Right atrium auricular region (tissue), 2 donors: ENCODE measurements at places on chromosomes 2 and 18. TPM values are rescaled to one million over a fixed set of nuclear protein-coding genes. Genes with fewer than 3 reads are reported as not detected.

- DNase-seq = no peak
These were observed 27.0 kb downstream of the RNF149 start for GRCh38 chr2:101281482-101281881.

DNA sequence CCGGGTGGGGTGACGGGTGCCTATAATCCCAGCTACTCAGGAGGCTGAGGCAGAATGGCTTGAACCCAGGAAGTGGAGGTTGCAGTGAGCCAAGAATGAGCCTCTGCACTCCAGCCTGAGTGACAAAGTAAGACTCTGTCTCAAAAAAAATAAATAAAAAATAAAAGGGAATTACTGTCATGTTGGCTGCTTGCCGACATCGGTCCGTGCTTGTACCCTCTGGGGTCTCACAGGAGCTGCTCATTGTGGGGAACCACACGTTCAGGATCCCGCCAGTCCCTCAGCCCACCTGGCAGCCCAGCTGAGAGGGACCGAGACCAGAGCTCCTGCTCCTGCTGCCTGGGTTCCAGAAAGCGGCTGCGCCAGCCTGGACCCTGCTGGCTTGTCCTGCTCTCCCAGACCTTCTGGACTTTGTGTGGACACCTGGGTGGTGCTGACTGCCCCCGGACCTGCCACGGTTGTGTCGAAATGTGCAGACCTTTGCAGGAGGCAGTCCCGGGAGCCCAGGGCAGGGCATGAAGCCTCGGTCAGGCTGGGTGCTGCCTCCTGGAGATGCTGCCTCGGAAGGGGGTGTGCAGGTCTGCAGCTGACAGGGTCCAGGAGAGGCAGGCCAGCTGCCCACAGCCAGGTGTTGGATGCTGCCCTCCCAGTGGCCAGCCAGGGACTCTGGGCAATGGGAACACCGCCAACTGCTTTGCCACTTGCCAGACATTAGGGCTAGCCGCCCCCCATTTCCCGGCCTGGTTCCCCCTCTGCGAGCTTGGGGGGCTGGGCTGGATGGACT lies 16.4 kb downstream of the KLF11 start:
- DNase-seq = no peak

PTPN4 gene
- total RNA-seq = 44.1 TPM

GRCh38 chr2:130823886-130824491 lies 12.7 kb upstream of the ARHGEF4 start:
- DNase-seq = no peak

DNA sequence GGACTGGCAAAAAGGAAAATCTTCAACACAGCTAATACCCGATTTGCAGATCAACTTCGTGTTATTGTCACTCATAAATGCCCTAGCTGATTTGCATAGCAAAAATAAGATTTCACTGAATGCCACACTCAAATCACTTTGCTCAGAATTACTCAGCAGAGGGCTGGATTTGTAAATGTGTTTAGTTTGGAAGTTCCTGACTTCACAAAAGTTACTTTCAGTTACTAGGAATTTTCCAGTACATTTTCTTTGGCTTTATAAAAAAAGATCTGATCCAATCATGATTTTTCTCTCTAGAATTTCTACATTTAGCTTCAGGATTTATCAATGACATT lies 433.3 kb upstream of the ID2 start:
- no peak for DNase-seq

GRCh38 chr2:217106650-217107014 lies 246.8 kb upstream of the TNP1 start:
- DNase-seq = no peak

- DNase-seq = no peak
These were observed 175.4 kb upstream of the NETO1 start for GRCh38 chr18:73043211-73043610.

GRCh38 chr2:96148410-96149217 lies 3.4 kb upstream of the DUSP2 start:
- DNase-seq = peak; percentile 76

DSC2 gene
- total RNA-seq = 19.3 TPM

GRCh38 chr18:55444536-55444935 lies 143.5 kb downstream of the TCF4 start:
- DNase-seq = no peak

DNA sequence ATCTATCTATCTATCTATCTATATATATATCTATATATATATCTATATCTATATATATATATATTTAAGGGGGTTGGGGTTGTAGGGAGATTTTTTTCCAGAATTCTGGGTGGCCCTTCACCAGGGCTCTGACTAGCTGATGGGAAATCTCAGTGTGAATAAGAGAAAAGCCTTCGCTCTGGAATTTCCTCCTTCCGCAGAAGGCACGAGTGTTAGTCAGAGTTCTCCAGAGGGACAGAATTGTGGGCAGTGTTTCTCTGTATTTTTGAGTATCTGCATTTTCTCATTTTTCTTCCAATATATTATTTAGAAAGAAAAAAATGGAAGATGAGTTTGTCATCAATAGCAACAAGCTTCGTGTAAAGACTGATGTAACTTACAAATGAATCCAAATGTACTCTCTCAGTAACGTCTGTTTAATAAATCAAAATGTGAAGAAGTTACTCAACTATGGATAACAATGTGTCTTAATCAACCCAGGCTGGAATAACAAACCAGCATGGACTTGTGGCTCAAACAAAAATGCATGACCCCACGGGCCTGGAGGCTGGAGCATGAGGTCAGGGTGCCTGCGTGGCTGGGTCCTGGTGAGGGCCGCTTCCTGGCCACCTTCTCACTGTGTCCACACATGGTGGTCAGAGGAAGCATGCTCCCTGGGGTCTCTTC lies 10.6 kb upstream of the SNTG2 start:
- no peak for DNase-seq

PARD6G gene
- total RNA-seq = 1.9 TPM

DNA sequence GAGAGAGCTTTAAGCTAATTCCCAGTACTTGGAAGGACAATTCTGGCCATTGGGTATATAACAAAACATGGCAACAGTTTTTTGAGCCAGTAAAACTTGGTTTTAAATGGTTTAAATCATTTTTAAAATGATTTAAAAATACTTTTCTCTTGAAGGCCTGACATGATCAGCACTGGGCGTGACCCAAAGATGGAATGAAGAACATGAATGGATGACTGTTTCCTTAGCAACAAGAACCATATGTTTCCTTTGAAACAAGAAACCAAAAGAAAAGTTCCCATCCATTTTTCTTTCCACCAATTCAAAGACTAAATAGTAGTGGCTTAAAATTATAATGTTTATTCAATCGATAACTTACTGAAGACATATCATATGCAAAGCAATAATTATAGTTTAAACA lies 348.3 kb upstream of the FIGN start:
- no peak for DNase-seq

DNA sequence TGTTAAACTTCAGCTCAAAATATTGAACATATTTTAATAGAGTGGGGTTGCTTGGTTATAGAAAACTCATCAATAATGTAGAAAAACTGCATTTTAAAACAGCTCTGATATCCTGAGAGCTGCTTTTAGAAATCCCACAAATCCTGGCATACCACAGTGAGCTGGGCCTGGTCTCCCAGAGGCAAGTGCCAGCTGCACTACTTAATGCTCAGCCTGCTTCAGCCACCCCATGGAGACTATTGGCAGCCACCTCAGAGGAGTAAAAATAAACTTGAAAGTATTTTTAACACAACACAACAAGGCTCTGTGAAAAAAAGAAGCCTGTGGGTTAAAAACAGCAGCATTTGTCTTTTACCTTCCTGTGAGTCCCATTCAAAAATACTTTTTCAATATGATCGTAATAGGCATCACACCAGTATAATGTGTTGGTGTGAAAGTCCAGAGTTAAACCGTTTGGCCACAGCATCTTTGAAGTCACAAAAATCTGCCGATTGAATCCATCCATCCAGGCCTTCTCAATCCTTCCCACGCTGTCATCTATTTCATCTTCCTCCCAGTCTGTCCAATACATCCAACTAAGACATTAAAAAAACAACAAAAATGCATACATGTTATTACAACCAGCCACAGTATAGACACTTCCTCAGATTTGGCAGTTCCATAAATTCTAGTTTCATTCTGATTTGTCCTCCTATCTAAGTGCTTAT lies 1115.3 kb downstream of the LRP1B start:
- no peak for DNase-seq

COL4A3 gene
- 2.7 TPM for total RNA-seq

- no peak for DNase-seq
These were observed 70.8 kb downstream of the QPCT start for GRCh38 chr2:37415128-37415820.

- no peak for DNase-seq
These were observed 79.7 kb upstream of the RPRM start for GRCh38 chr2:153558247-153558646.

DNA sequence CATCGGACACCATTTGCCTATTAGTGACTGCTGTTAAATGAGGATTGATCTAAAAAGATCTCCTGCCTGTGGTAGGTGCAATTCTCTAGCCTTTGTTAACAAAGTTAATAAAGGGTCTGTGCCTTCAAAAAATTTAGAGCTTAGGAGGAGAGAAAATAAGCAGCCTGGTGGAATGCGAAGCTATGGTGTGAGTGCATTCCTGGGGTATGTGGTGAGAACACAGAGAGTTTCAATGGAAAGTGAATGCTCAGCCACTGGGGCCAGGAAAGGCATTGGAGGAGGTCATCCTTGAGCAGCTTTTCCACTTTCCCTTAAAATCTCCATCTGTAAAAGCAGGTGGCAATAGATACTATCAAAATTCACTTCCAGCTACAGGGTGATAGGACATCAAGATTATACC lies 331.2 kb upstream of the LRATD1 start:
- DNase-seq = no peak

DNER gene
- 17.6 TPM for total RNA-seq

GRCh38 chr2:102975996-102976975 lies 214.5 kb downstream of the TMEM182 start:
- no peak for DNase-seq

SCYGR4 gene
- not detected for total RNA-seq

DNA sequence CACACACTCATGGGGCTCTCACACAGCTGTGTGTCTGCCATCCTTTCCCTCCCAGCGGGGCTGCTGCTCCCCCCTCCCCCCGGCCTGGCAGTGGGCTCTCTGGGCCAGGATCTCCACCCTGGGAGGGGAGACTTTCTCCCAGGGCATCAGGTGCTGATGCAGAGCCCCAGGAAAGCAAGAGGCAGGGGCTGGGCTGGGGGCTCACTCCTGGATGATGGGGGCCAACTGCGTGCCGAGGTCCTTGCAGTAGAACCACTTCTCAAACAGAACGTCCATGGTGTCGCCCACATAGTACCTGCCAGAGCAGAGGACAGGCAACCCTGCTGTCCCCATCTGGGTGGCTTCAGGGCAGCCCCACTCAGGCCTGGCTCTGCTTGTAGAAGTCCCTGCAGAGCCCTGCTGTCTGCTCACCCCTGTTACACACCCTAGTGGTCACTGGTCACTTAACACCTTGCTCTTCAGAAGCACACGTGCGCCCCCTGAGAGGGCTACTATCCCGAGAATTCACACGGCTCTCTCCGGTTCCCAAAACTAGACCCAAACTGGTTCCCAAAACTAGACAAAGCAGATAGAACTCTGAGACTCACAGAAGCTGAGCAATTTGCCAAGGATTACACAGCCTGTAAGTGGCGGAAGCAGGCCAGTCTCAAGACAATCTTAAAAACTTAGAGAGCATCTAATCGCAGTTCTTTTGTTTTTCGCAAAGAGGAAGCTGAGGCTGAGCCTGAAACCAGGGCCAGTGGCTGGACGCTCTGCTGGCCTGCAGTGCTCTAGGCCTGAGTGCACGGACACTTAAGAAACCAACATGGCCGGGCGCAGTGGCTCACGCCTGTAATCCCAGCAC lies 6.6 kb upstream of the OXER1 start:
- DNase-seq = no peak

BBS5 gene
- 7.0 TPM for total RNA-seq

UGT1A9 gene
- total RNA-seq = not detected

DNAJC5G gene
- 0.94 TPM for total RNA-seq

- peak; percentile 90 for DNase-seq
These were observed 7.6 kb upstream of the LPIN1 start for GRCh38 chr2:11738589-11739436.

RUFY4 gene
- total RNA-seq = not detected

DNA sequence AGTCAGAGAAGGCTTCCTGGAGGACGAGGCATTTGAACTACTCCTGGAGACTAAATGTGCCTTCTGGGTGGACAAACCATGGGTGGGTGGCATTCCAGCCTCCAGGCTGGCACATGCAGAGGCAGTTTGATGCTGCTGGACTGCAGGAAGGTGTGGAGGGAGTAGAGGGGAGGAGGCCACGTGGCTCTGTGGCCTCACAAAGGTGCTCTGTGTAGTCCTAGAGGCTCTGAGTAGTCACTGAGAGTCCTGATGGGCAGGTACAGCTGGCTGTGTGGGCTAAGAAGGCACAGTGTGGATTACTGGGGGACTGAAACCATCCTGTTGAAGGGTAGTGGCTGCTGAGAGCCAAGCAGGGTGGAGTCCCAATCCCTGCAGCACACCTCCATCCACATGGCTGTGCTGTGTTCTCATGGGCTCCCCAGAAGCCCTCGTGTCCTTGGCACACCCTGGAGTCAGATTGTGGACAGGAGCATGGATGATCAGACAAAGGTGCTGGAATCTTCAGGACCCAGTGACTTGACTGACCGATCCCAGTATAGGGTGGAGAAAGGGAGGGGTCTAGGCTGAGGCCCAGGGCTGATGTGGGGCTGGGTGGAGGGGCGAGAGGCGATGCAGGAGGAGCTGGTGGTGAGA lies 87.4 kb upstream of the HS6ST1 start:
- peak; percentile 42 for DNase-seq
